HT1080 (cell line): ENCODE measurements at places on chromosomes 2 and 18. TPM values are rescaled to one million over a fixed set of nuclear protein-coding genes. Genes with fewer than 3 reads are reported as not detected.

Gene CDK15
- total RNA-seq = 0.72 TPM in 1 of 2 replicates, not detected in the other

Gene ZNF804A
- total RNA-seq = 0.55 and 0.63 TPM in 2 replicates

Gene DSG4
- not detected in 2 replicates for total RNA-seq

Gene COL6A3
- 251 and 254 TPM in 2 replicates for total RNA-seq

Gene ERICH2
- not detected in 2 replicates for total RNA-seq

Gene IL1R1
- total RNA-seq = 0.40 and 0.43 TPM in 2 replicates

Gene HDAC4
- total RNA-seq = 2.8 and 5.8 TPM in 2 replicates

Gene POTEF
- 5.3 and 7.7 TPM in 2 replicates for total RNA-seq

Gene VWC2L
- total RNA-seq = not detected in 2 replicates

Gene SERPINB10
- total RNA-seq = not detected in 2 replicates

Gene CAPN13
- not detected in 2 replicates for total RNA-seq

Gene AKAIN1
- not detected in 2 replicates for total RNA-seq

GRCh38 chr18:57210107-57210715, 63.3 kb downstream of the BOD1L2 start:
- peak; percentile 88 for DNase-seq

DNA sequence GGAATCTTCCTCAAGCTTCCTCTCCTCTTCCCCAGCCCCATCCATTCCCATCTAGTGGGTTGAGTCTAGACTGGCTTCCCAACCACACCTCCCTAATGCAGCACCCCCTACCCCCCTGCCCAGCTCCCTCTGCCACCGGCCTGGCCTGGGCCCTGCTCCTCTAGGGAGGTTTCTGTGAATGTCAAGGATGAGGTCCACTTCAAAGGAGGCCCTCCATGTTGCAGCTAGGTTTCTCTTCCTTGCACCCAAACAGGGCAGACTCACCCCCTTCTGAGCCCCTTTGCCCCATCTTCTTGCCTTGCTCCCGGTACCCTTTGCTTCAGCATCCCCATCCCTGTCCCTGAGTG, 18.3 kb downstream of the EMX1 start:
- DNase-seq = no peak

GRCh38 chr18:58515175-58515775, 113.6 kb downstream of the ALPK2 start:
- DNase-seq = no peak

- DNase-seq = no peak
Observed at GRCh38 chr2:211447548-211447947, 891.1 kb downstream of the CPS1 start.

GRCh38 chr2:63893163-63893562, 51.5 kb downstream of the UGP2 start:
- no peak for DNase-seq

- DNase-seq = peak; percentile 66
Observed at GRCh38 chr2:20356042-20356441, 5.4 kb upstream of the PUM2 start.

DNA sequence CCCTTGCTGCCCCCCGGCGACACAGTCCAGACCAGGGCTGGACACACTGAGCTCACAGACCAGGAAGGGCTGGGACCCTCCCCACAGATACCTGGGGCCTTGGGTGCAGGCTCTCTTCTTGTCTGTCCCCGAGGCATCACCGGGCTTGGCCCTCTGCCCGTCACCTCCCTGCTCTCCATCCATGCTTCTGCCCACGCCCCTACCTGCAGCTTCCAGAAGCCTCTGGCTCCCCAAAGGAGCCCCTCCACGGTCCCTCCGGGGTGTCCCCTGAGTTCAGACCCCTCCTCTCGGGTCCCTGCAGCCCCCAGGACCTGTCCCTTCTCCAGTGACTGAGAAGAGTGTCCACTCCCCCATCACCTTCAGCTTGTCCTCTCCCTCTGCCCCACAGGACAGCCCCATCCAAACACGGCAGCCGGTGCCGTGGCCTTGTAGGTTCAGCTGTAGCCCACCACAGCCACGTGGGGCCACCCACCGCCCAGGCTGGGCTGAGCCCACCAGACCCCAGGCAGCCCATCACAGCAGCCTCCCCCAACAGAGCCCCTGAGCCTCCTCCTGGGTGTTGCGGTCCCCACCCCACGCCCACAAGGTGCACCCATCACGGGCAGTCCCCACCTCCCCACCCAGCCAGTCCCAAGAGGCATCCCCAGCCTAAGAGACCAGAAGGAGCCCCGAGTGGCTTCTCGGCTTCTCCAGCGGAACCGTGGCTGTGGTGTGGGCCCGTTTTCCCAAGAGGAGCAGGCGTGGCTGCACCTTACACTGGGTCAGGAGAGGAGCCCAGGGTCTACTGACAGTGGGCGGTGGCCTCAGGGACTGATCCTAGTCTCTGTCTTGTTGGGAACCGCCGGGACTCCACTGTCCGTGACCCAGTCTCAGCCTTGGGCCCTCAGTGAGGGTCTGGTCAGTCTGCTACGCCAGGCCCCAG, 53.1 kb downstream of the RAMP1 start:
- DNase-seq = no peak

- DNase-seq = no peak
Observed at GRCh38 chr18:79625924-79626561, 53.6 kb upstream of the CTDP1 start.

- no peak for DNase-seq
Observed at GRCh38 chr18:50472941-50473340, 86.9 kb upstream of the MAPK4 start.

- DNase-seq = no peak
Observed at GRCh38 chr2:97732436-97733340, 19.3 kb downstream of the ZAP70 start.

DNA sequence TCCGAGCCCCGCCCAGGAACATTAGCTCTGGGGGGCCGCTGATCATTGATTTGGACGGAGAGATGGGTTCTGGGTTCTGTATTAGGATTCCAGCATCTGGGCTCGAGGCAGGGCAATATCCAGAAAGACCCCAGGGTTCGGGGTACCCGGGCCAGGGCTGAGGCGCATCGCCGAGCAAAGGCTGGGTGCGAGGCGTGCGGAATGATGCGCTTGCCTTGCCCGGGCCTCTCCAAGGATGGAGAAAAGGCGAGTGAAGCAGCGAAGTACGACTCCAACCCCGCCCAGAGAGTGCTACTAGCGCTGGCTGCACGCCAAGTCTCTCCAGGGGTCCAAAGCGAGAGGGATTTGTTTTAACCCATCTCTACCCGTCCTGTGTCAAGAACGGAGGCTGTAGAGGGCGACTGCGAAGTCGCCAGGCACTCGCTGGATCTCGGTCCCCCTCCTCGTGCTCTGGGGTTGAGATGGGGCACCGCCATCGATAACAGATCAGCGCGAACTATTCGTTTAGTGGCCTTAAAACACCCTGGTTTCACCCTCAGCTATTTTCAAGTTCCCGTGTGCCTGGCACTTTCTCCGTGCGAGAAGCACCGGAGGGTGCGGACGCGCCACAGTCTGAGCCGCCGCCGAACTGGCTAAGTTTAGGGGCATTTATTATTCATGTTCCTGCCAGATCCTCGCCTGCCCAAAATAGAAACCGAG, 1.9 kb downstream of the ADCYAP1 start:
- no peak for DNase-seq

DNA sequence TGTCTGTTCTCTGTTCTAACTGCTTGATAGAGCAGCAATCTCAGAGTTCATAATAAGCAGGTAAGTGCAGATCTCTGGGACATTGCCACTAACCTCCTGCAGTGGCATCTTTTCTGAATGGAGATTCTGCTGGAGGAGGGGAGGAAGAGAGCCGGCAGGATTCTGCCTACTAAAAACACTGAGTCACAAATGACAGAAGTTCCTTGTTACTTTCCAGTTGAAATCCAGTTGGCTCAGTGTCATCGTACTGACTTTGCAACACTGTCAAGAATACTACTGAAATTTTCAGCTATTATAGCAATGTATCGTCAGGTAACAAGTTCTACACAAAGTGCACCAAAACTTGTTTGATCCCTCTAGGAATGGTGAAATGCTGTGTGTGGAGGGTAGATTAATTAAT, 79.6 kb upstream of the ST6GAL2 start:
- DNase-seq = no peak

DNA sequence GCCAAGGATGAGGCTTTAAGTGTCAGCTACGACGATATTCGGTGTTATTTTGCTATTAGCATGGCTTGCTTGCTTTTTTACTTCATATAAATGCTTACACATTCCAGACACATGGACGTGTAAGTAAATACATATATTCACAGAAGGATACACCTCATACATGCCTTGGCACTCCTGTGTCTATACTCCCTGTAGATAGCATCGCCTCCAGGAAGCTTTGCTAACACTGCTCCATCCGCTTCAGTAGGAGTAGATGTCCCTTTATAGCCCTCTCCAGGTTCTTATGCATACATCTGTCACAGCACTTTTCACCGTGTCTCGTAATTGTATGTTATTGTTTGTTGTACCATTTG, 27.5 kb upstream of the KCTD1 start:
- no peak for DNase-seq

DNA sequence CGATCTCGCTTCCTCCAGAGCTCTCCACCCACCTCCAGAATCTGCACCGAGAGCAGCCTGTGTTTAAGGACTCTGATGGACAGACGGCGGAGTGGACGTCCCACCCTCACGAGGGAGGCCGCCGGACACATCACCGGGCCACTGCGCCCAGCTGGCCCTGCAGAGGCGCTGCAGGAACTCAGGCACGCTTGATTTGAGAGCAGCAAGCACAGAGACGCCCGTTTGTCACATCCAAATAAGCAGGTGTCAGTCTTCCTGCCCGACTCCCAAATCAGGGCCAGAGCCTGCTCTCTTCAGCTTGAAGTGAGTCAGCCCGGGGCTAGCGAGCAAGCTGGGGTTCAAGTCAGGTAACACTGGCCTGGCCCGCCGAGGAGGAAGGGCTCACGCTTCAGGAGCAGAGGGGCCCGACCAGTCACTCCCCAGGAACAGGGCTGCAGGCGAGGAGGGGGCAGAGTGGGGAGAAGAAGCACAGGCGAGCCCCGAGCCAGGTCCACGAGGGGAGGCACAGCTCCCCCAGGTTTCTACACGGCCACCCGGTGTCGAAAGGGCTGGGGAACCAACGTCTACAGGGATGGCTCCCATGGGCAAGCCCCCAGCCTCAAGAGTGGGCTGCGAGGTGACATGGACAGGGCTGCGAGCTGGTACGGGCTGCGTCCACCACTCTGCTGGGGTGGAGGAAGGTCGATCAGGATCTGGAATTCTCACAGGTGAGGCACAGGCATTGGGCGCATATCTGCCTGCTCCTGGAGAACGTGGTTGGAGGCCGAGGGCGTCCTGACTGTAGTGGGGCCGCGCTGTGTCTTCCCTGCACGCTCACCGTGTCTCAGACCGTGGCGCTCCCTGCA, 52.5 kb upstream of the CTDP1 start:
- no peak for DNase-seq

DNA sequence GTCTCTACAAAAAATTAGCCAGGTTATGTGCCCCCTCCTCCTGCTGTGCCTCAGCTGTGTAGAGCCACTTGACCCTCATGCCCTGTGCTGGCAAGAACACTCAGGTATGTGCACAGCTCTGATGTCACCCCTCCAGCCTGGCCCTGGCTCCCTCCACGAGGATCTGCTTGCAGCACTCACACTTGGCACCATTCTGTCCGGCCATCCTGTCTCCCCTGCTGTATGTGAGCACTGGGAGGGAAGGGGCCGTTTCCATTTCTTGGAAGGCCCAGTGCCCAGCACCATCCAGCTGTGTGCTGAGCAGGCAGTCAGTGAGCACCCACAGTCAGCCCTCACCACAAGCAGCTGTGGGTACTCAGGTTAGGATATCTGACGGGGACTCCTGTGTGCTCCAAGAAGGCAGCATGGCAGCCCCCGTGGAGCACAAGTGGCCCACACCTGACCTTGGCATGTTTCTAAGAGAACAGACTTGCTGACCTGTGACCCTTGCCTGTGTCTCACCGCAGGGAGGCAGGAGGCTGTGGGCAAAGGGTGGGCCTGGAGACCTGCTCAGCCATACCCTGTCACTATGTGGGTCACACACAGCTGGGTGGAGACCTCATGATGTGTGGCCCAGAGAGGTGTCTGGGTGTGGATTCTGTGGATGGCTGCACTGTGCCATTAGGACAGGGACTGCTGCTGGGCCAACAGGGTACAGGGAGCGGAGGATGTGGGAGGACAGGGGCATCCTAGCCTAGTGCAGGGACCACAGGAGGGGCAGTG, 31.5 kb downstream of the USP34 start:
- DNase-seq = no peak

GRCh38 chr18:45634454-45634853, 19.2 kb downstream of the SLC14A2 start:
- no peak for DNase-seq

DNA sequence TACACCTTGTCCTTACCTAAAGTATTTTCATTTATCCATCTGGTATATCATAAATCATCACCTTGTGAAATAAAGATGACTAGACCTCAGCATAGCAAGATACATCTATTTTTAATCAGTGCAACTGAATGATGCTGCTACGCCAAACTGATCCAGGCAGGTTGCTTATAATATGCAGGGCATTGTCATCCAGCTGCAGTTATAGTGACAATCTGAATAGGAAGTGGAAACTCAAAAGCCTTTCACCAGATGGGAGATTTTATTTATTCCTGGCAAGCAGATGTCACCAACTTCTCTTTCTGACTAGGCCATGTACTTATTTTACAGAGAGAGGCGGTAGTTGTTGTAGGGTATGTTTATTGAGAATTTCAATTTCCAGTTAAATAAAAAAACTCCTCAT, 747.3 kb downstream of the ADCYAP1 start:
- DNase-seq = no peak

DNA sequence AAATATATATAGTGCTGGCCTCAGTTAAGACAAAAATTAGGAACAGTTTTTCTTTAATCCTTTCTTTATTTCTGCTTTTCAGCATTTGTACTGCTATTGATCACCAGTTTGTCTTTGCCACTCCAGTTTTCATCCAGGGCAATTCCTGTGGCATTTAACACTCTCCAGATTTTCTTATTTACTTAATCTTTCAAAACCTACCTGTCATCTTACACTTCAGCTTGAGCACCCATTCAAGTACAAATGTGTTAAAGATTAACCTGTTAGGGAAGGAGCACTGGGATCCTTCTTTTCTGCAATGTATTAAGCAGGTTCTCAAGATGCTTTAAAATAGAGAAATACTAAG, 101.8 kb upstream of the SCN1A start:
- no peak for DNase-seq

DNA sequence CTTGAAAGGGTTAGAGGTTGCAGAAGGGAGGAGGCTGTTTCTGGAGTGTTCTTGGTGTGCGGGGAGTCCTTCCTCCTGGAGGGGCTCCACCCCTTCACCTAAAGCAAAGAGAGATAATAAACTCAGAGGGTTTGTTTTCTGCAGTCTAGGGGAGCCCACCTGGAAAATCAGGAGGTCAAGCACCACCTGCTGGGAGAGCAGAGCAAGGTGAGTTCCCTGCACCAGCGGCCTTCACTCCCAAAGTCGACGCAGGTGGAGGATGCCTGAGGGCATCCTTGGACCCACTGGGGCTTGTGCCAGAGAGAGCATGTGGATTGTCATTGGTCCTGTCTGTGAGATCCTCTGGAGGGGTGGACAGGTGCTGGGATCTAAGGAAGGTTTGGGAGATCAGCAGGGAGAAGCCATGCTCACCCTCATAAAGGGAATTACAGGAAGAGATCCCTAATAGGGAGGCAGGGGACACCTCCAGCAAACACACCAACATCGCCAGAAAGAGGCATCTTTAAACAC, 116.7 kb downstream of the KCNF1 start:
- DNase-seq = no peak

DNA sequence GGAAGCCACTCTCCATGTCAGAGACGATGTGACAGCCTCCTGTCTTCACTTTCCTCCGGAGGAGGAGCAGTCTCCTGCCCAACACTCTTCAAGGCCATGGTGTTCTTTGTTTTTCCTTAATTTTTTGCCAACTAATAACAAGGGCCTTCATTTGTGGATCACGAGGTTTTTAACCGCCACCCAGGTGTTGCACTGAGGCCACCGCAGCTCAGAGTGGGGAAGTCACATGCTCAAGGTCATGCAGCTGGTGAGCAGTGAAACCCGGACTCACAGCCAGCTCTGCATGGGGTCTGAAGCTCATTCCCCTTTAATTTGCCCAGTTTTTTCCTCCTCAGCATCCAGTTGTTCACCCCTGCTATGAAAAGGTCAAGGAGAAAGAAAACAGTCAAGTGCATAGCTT, 19.6 kb downstream of the ENOSF1 start:
- DNase-seq = no peak
